ENCODE measurements at places on chromosomes 7 and 10. TPM values are rescaled to one million over a fixed set of nuclear protein-coding genes. Genes with fewer than 3 reads are reported as not detected.

DNA sequence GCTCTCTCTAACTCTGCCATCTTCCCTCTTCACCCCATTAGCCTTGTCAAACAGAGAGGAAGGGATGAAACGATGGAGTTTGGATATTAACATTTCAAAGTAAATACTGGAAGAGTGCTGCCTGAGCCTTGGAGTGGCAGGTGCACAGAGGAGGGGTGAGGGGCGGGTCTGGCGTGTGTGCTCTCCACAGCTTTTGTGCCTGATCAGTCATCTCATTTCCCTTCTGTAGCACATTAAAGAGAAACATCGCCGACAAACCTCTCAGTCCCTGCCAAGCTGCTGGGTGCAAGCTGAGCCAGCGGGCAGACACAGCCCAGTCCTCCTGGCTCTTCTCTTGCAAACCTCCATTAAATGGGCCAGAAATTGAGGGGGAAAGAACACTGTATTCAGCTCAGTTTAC, 76.2 kb downstream of the SLIT1 start:
- H3K27ac ChIP-seq = no peak overlapping the region
- no peaks in the 10 kb centered on the region for H3K27me3 ChIP-seq
- no peaks in the 10 kb centered on the region for H3K36me3 ChIP-seq
- no peak for DNase-seq

DNA sequence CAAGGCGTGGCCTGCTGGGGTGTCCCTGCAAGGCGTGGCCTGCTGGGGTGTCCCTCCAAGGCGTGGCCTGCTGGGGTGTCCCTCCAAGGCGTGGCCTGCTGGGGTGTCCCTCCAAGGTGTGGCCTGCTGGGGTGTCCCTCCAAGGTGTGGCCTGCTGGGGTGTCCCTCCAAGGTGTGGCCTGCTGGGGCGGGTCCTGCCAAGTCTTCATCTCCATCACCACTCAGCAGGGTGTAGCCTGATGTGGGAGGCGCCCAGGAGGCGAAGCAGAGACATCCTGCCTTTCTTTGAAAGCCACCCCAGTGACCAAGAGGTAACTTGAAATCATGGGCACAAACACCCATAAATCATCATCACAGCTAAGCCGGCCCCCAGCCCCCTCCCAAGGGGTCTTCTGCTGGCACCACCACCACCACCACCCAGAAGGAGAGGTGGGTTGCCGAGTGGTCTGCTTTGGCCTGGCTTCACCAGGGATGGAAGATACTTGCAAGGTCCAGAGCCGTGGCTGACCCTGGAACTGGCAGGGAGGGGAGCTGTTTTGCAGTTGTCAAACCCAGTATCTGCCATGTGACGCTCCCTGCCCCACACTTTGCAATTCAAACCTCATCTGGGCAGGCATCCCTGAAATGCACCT, 190.6 kb downstream of the EBF3 start:
- peak; percentile 49 for DNase-seq
- no peak overlapping the region for H3K27ac ChIP-seq
- H3K27me3 ChIP-seq = no peaks in the 10 kb centered on the region
- no peak overlapping the region for H3K4me3 ChIP-seq
- no peaks in the 10 kb centered on the region for H3K4me1 ChIP-seq

DNA sequence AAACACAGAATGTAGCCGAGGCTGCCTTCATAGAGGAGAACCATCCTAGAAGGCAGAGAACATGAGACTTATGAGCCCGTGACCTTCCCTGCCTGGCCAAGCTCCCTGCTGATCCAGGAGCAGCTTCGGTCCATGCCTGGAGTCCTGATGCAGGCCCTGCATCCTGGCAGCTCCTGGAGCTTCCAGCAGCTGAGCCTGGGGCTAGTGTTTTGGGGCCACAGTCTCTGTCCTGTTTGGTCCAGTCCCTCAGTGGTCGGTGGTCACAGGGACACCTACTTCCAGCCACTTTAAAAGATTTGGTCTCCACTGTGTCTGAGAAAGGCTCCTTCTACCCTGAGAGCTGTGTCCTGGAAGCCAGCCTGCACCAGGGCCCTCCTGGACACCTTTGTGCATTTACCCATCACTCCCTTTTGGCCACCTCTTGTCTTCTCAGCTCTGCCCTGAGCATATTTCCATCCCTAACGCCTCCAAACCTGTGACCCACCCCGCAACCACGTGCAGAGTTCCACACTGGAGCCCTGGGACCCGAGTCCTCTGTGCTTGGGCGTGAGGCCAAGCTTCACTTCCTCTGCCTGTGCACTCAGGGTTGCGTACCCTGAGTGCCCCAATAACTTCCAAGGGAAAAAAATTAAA, 315.2 kb upstream of the ZNF32 start:
- no peaks in the 10 kb centered on the region for H3K27me3 ChIP-seq
- peak overlapping the region; percentile 63 for H3K27ac ChIP-seq
- no peak overlapping the region for H3K4me3 ChIP-seq
- no peak for DNase-seq
- peaks cover 9% of the 10 kb centered on the region for H3K4me1 ChIP-seq
- no peaks in the 10 kb centered on the region for H3K36me3 ChIP-seq

GRCh38 chr7:77819021-77819420, 20.4 kb downstream of the PHTF2 start:
- no peak overlapping the region for H3K4me3 ChIP-seq
- no peaks in the 10 kb centered on the region for H3K4me1 ChIP-seq
- DNase-seq = no peak
- H3K27me3 ChIP-seq = no peaks in the 10 kb centered on the region
- H3K36me3 ChIP-seq = peaks cover 3% of the 10 kb centered on the region

GRCh38 chr10:29417324-29417723, 128.5 kb downstream of the LYZL1 start:
- DNase-seq = no peak
- no peak overlapping the region for H3K4me3 ChIP-seq
- no peak overlapping the region for H3K27ac ChIP-seq
- H3K36me3 ChIP-seq = peaks cover 37% of the 10 kb centered on the region
- no peaks in the 10 kb centered on the region for H3K27me3 ChIP-seq
- H3K4me1 ChIP-seq = peaks cover 8% of the 10 kb centered on the region

DNA sequence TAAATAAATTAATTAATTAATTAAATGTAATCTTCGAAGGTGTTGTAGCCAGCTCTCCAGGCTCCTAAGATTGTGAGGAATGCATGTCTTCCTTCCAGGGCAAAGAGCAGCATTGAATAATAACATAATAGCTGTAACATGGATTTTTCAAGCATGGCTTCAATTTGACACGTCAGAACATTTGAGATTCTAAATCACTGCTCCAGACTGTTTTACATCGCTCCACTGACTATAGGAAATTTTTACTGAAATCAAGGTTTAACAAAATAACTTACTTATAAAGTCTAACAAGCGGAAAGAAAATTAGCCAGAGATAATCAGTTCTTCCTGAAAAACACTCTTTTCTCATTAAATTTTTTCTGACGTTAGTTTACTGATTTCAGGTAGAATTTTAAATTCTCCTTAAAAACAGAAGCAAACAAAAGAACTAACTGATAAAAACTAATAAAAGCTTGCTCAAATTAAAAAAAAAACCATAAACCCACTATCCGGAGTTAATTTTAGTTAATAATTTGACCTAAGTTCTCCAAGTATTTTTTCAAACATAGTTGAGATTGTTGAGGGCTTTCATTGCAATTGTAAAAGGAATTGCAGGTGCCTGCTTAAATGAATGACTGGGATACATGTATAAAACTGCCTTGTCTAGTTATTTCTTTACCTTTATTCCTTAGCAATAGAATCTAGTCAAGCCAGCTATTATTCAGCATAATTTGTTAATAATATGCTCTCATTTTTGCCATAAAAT, 51.2 kb upstream of the SGCE start:
- H3K27ac ChIP-seq = no peak overlapping the region
- no peaks in the 10 kb centered on the region for H3K4me1 ChIP-seq
- no peaks in the 10 kb centered on the region for H3K27me3 ChIP-seq
- no peak for DNase-seq
- H3K4me3 ChIP-seq = no peak overlapping the region

IDI2 gene
- not detected for total RNA-seq

All from upper lobe of left lung (tissue), 6 donors.